ENCODE measurements at places on chromosomes 4 and X.

- no peak for DNase-seq
These were observed 27.3 kb upstream of the XAGE2 start for GRCh38 chrX:52341493-52341892.

DNA sequence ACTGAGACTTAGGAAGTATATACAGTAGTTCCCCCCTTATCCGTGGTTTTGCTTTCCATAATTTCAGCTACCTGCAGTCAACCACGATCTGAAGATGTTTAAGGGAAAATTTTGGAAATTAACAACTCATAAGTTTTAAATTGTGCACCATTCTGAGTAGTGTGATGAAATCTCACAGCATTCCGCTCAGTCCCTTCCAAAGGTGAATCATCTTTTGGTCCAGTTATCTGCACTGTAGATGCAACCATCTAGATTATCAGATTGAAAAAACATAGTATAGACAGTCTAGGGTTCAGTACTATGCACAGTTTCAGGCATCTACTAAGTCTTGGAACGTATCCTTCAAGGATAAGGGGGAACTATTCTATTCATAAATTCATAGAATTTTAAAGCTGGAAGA is 109.0 kb downstream of the ANXA3 start:
- DNase-seq: no peak

DNA sequence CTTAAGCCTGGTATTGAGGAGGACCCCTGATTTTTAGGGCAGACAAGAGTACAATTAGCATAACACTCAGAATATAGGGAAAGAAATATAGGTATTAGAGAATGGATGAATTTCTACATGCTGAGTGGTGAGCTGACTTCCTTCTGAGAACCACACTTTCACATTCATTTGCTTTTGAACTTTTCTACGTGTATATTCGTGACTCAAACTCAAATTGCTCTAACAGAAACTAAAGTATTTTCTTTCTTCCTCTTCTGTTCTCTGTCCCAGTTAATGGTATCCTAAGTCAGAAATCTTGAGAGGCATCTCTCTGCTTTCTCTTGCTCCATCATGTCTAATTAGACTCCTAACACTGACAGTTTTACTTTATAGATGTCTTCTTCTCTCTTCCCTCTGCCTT is 103.2 kb upstream of the CITED1 start:
- DNase-seq: no peak

GRCh38 chr4:125184116-125184515 is 130.6 kb upstream of the FAT4 start:
- no peak for DNase-seq

GRCh38 chrX:68822641-68823410 is 6.0 kb upstream of the EFNB1 start:
- DNase-seq: peak; percentile 59

- DNase-seq: peak; percentile 74
These were observed 31.1 kb downstream of the F11 start for GRCh38 chr4:186297013-186297645.

DNA sequence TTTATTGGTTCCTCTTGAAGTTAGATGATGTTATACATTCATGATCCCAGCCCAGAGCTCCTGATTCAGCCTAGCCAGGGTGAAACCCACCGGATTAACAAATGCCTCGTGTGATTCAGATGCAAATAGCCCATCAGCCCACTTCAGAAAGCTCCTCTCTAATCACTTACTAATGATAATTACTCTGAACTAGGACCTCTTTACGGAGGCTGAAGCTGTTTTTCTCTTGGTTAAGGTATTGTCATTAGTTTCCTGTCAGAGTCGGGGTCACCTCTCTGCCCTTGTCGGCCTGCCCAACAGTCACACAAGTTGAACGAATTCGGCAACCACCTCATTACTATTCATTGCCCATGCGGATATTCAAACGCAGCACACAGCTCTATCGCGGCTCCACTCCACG is 36.6 kb downstream of the ZFP42 start:
- no peak for DNase-seq

GRCh38 chr4:76987153-76987591 is 37.6 kb downstream of the SEPTIN11 start:
- DNase-seq: no peak

GRCh38 chr4:67721770-67722597 is 21.0 kb upstream of the UBA6 start:
- DNase-seq: peak; percentile 41

DNA sequence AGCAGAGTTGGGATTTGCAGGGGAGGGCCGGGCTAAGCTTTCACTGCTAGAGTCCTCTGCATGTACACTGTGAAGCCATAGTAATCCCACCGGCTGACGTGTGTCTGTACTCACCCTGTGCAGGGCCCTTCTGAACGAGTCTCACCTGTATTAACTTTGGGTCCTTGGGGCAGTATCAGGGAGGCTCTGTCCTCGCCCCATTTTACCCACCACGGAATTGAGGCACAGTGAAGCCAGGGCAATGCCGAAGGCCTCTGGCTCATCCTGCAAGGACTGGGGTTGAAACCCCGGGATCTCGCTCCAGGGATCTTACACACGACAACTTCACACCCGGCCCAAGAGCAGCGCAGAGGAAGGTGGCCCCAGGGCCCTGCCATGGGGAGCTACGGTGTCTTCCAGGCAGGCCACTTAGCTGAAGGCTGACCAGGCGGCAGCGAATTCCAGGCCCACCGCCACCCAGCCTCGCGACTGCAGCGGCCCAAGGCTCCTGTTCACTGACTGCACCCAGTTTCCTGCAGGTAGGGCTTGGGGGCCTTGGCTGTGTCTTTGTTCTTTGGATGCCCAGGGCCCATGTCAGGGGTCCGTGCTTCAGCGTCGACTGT is 75.5 kb upstream of the ADRA2C start:
- DNase-seq: no peak

DNA sequence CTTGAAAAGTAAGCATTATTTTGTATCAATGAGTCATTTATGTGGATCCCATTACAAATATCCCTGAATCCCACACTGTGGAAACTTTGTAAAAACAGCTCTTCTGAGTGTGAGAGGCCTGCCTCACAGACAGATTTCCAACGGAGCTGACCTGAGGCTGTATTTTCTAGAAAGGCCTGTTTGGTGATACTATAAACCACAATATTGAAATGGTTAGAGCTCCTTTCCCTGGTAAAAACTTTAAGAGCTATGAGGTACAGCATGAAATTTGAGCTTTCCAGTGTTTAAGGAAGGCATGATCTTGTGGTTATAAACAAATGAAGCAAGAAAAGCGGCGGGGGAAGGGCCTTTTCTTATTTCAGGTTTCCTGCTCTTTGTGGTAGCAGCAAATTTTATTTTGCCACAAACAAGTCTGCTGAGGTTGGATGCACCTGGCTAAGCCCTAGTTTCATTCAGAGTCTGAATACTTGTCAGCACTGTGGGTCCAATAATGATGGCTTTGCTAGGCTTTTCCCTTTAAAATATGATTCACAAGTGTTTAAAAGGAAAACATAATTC is 86.8 kb upstream of the ETNPPL start:
- DNase-seq: peak; percentile 37

DNA sequence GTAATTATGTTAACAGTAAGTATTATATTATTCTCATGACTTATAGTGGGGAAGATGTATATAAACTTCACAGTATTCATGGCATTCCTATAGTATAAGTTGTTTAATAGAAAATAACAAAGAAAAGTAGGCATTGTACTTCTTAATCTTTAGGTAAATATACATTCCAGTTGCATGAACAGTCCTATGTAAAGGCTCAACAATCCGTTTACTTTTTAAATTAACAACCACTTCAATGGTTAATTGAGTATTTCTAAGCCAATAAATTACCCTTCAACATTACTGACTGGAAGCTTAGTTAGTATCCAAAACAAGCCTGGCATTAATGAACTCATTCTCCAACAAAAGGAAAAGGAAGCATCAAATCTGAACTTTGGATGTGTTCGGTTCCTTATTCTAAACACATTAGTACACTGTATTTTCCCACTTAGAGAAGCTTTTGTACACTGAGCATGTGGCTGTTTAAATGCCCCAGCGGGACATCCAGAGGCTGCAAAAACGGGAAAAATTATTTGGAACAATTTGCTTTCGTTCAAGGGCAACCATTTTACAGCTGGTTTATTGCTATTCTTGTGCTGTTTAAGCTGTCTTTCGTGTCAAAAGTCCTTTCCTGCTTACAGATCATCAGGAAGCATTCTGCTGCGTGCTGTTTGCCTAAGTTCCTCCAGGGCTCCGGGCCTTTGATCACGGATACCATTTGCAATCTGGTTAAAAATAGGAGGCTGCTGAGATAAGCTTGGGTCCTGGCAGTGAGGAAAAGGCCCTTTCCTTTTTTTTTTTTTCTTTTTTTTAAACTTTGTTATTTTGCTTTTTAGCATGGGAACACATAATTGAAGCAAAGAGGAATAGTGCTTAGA is 460.3 kb downstream of the SPRY1 start:
- peak; percentile 75 for DNase-seq

GRCh38 chrX:28581522-28581921 is 5.7 kb upstream of the IL1RAPL1 start:
- DNase-seq: no peak

DNA sequence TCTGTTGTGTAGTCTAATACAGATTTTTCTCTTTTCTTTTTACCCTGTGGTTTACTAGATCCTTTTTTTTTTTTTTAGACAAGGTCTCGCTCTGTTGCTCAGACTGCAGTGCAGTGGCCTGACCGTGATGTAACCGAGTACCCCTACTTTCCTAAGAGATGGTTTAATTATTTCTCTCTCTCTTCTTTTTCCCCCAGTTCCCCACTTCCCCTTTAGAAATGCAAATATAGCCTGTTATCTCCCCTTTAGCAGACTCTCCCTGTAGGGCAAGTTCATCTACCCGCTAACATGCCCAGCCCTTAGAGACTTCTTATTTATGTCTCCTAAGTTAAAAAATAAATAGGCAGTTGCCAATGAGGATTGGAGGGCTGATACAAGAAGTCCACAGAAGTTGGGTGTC is 4.5 kb downstream of the SNX25 start:
- no peak for DNase-seq

- DNase-seq: no peak
These were observed 422.6 kb upstream of the TENM3 start for GRCh38 chr4:181820553-181820952.

GRCh38 chrX:40031911-40032310 is 65.8 kb downstream of the BCOR start:
- DNase-seq: no peak

DNA sequence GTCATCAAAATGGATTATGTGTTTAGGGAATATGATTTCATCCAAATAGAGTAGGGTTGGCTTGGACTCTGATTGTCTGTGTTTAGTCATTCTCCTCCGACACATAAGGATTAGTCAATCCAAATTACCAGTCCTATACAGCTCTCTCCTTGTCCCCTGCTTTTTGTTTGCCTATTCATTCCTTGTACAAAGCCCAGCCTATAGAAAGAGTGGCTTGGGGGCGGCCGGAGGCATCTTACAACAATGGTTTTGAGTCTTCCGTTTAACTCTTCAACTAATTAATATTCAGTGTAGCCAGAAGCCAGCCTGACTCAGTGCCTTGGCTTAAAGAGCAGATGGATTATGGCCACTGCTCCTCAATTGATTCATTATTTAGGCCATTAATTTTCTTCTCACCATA is 796.6 kb upstream of the POU3F4 start:
- no peak for DNase-seq

GRCh38 chrX:6325437-6325836 is 96.8 kb upstream of the NLGN4X start:
- no peak for DNase-seq

DNA sequence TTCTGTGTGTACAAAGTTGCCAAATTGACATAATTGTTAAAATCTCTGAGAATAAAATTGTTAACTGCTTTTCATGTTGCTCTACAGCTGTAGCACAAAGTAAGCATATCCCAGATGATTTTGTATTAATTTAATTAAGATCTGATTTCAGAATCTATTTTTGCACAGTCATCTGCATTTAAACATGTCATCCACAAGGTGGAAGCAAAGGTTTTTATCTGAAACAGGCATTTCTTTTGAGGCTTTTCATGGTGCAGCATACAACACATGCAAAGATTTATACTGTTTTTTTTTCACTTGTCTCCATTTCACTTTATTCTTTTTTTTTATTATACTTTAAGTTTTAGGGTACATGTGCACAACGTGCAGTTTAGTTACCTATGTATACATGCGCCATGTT is 51.2 kb downstream of the GC start:
- DNase-seq: peak; percentile 60

GRCh38 chrX:131845201-131845600 is 177.9 kb upstream of the STK26 start:
- no peak for DNase-seq

DNA sequence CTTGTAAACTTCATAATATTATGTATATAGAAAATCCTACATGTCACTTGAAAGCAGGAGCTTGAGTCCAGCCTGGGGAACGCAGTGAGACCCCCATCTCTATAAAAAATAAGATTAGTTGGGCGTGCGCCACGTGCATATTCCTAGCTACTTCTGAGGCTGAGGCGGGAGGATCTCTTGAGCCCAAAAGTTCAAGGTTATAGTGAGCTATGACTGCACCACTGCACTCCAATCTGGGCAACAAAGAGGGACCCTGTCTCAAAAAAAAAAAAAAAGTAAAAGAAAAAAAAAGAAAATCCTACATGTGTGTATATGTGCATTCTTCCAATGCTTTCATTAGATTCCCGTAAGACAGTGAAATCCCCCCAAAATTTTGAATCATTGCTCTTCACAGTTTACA is 1.7 kb downstream of the SEC31A start:
- no peak for DNase-seq

GRCh38 chrX:113982766-113983165 is 601.1 kb upstream of the HTR2C start:
- DNase-seq: no peak

All from cardiac muscle cell (in vitro differentiated cells and primary cell).